ENCODE measurements at places on chromosomes 11 and 22.

DNA sequence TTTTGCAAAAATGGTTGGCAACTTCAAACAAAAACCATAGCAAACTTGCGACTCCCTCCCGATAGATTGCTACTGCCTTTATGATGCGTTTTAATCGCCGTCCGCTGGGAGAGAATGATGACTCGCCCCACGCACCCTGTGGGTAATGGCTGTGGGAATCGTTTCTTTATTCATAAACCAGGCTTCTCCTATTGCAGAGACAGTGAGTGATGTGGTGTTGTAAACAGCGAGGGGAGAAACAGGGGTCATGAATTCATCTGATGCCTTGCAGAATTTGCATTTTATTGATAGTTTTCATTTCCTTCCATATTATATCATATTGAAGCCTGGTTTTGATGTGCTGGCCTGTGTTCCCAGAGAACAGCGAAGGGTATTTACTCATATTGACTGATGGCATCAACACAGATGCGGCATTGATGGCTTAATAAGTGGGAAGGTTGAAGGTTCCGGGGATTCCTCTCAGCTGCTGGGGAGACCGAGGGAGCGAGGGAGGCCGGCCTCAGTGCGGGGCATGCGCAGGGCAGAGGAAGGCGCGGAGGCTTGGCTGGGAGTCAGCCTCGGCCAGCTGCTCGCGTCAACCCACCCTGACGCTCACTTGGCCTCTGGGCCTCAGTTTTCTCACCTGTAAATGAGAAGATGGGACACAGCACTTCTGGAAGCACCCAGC lies 41.3 kb downstream of the ARHGAP8 start:
- DNase-seq = no peak

GRCh38 chr11:11025087-11025486 lies 167.2 kb upstream of the ZBED5 start:
- no peak for DNase-seq

DNA sequence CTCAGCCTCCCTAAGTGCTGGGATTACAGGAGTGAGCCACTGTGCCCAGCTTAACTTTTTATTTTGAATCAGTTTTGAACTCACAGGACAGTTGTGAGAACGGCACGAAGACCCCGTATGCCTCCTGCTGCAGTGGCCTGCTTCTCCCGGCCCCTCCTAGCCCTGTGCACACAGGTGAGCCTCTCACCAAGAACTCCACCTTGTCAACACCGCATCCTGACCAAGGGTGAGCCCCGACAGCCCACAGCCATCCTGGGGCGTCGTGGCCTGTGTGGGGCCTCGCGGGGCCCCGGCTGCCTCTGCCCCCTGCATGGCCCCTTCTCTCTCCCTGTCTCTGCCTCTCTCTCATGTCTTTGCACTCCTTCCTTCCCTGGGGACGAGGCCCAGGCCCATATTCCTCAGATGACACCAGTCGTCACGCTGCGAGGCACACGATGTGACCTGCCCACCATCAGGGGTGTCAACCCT lies 38.8 kb downstream of the GNB1L start:
- no peak for DNase-seq

- DNase-seq = no peak
Observed at GRCh38 chr22:31100762-31101525, 6.4 kb downstream of the SELENOM start.

DNA sequence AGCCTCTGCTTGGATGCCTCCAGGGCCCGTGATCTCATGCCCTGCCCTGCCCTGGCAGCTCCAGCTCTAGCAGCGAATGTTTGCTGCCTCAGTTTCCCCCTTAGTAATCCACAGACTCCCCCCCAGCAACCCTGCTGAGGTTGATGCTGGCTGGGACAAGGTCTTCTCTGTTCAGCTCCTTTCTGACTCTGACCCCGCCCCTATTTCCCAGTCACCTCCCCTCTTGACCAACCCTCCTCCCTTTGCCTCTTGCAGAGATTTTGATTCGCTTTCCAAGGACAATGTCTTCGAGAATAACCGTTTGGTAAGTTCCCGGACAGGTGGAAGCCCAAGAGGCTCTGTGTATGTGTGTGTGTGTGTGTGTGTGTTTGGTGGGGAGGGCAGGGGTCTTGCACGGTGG lies 5.6 kb downstream of the MICALL1 start:
- no peak for DNase-seq

GRCh38 chr11:35487532-35488078 lies 37.8 kb downstream of the PAMR1 start:
- DNase-seq = no peak

- DNase-seq = no peak
Observed at GRCh38 chr11:113528982-113529381, 53.8 kb upstream of the DRD2 start.

DNA sequence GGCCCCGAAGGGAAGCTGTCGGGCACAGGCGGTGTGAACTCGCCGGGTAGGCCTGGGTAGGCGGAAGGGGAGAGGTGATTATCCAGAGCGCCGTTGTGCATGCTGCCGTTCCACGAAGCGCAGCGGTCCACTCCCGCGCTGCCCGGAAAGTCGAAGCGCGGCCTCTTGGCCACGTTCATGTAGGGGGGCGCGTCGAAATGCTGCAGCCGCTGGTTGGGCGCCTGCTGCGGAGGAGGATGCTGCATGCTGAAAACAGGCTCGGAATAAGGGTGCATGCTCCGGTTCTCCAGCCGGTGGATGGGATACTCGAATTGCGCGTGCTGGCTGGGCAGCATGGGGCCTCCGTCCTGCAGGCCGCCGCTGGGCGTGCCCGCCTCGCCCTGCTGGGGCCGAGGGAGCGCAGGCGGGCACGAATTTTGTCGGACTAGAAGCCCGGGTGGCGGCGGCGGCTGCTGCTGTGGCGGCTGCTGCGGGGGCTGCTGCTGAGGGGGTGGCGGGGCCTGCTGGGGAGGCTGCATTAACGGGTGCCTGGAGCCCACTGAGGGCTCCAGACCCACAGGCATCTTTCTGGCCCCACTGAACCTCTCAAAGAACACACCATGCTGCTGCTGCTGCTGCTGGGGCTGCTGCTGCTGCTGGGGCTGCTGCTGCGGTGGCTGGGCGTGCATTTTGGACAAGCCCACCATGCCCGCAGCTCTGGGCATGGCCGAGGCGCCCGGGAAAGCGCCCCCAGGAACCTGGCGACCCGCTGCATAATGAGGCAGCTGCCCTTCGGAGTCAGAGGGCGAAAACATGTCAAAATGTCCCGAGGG lies 2.3 kb downstream of the MN1 start:
- DNase-seq = no peak

DNA sequence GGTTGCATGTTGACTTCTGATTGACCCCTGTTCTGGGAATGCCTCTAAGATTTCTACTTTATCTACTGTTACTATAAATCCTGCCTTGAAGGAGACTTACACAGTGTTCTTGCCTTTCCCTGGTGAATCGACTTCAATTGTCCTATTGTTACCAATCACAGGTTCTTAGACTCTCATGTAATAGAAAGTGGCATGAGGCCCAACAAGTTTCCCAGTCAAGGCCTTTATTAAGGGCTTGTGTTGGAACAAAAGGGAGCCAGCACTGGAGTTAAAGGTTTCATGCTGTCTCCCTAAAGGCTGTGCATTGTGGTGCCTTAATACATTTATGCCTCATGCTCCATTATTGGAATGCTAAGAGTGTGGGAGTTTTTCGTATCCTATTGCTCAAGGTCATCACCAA lies 23.3 kb downstream of the MS4A2 start:
- DNase-seq = no peak

DNA sequence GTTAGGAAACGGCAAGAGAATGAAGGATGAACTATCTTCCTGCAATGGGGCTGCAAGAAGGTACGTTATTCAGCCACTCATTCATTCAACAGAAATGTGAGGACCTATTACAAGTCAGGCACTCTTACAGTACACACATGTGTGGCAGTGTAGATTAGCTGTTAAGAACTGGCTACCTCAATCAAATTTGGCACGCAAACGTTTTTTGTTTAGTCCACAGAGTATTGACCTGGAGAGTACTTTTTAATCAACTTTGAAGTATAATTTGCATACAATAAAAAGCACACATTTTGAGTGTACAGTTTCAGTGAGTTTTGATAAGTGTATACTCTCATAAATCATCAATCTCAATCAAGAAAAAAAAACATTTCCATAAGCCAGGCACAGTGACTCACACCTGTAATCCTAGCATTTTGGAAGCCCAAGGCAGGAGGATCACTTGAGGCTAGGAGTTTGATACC lies 24.2 kb downstream of the MRTFA start:
- no peak for DNase-seq
